Natural killer cell treated with Interleukin-12 subunit alpha and Interleukin-12 subunit beta and Interleukin-15 and Interleukin-18, amount 100 ng/mL, for 72 hours (primary cell): ENCODE measurements at places on chromosomes 11 and 22. TPM values are rescaled to one million over a fixed set of nuclear protein-coding genes. Genes with fewer than 3 reads are reported as not detected.

DNA sequence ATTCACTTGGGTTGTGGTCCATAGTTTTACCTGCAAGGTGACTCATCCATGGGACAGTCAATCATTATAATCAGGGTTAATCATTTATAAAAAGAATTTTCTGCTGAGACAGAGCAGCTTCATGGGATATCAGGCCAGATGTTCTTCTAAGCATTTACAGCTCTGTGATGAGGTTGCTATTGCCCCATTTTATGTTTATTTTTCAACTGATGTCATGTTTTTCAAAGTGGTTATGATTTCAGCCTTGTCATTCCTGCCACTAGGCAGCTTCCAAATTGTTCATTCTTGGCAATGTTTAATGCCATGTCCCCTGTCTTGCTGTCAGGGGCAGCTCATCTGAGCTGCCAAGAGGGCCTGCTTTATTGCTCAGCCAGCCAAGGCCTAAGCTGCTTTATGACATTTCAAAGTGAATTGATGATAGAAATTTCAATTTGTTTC lies 35.9 kb upstream of the ZBED5 start:
- DNase-seq = no peak

GGTLC2 gene
- not detected for total RNA-seq

TPBGL gene
- total RNA-seq = 0.43 TPM

DTX4 gene
- total RNA-seq = 0.17 TPM

DNA sequence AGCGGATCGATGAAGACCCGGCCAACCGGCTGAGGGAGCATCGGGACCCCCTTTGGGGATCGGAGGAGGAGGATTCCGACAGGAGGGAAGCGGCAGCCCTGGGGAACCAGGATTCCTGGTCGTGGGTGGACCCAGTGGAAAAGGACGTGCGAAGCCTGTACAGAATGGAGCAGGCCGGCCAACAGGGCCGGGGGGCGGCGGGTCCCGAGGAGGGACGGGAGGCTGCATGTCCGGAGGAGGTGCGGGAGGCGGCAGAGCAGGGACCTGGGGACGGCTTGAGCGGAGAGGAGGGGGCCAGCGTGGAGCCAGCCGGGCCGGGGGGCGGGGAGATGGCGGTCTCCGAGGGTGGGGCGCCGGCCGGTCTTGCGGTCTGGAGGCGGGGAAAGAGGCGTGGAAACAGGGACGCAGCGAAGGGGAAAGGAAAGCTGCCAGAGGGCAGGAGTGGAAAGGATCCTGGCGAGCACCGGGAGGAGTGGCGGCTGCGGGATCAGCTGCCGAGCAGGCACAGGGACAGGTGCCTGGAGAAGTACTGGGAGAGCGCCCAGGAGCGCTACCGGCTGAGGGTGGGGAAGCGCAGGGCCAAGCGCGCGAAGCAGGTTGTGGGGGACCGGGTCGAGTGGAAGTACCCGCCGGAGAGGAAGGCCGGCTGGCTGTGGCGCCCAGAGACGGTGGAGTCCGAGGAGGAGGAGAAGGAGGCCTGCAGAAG lies at the start of gene ANO5:
Gene ANO5, plus strand, starts transcription at position 444 of the 706 bp plus-strand sequence. CDS start 408 bp downstream, outside the sequence.
- no peak for DNase-seq

DNA sequence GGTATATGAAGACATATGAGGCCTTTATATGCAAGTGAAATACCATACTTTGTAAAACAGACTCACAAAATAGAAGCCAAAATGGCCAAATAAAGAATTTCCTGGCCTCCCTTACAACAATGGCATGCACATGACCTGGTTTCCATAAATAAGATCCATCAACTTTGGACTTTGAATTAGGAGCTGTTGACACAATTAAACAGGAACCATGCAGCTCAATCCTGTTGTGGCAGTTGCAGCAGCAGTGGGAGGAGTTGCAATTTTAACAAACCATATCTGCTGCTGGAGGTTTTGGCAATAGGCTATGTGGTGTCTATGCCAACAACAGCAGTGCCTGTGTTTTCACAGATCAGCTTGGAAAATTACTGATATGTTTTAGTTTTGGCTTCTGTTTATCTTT lies 818.6 kb downstream of the FAM181B start:
- DNase-seq = no peak

DNA sequence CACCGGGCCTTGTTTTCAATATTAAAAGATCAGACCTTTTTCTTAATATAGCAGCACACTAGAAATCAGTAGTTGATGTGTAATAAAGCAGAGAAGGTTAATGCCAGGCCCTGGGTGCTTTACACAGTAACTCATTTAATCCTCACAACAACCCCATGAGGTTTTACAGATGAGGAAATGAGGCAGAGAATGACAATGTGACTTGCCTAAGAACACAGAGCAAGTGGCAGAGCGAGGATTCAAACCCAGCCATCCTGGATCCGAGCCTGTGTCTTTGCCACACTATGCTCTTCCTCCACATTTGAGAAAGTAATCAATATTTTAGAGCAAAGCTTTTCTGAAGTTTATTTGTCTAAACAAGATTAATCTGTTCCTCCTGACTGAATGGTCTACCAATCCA lies 7.2 kb downstream of the JAML start:
- DNase-seq = no peak

PGA5 gene
- not detected for total RNA-seq

SMPD1 gene
- 26.4 TPM for total RNA-seq

PPP1CA gene
- 317 TPM for total RNA-seq

CCDC81 gene
- total RNA-seq = 2.8 TPM

DNA sequence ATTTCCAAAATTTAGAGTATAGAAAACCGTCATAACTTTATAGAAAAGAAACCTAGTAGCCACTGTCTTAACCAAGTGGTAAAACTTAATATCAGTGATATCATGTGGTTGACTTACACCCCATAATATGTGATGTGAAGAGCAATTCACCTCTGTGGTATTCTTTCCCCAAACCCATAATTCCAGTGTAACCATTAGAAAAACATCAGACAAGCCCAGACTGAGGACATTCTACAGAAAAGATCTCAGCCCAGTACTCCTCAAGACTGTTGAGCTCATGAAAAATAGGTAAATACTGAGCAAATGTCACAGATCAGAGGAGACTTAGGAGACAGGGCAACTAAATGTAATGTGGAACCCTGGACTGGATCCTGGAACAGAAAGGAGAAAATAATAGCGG lies 134.6 kb downstream of the PGR start:
- no peak for DNase-seq

GRCh38 chr11:36264011-36264972 lies 24.9 kb downstream of the COMMD9 start:
- DNase-seq = no peak

DNA sequence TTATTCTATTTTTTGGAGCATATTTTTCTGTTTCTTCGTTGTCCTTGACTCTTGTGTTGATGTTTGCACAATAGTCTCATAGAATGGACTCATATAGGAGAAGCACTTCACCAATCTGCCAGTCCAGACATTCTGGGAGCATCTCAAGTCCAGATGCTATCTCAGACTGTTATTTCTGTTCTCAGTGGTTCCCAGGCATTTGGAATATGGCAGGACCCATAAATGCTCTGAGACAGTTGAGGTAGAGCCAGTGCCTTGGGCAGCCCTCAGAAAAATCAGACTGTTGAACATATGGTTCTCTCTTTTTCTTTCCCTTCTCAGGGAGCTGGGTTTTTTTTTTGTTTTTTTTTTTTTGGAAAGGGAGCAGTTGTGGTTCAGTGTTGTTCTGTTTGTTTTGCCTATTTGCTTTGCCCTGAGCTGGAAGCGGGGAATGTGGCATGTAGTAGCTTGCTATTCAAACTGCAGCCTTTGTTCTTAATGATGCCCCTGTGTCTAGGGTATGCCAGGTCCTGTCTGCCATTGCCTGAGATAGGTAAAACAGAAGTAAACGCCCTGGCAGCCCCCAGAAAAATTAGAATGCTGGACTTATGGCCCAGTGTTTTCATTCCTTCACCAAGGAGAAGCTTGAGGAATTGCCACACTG lies 3.7 kb upstream of the MS4A2 start:
- DNase-seq = no peak

DNA sequence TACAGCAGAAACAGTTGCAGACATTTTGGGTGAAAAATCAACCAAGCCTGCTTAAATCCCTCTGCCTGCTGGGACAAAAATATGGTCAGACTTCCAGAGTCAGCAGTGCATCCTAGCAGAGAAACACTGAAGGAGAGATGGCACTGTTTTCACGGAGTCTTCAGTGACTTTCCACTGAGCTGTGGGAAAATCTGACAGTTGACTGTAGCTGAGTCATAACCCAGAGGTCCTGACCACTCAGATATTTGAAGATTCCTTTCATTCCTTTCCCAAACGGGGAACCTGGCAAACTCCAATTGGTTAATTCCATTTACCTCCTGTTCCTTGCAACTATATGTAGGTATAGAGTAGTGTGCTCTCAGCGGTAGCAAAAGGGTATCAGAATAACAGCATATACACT lies 20.9 kb upstream of the UPB1 start:
- DNase-seq = no peak

DNA sequence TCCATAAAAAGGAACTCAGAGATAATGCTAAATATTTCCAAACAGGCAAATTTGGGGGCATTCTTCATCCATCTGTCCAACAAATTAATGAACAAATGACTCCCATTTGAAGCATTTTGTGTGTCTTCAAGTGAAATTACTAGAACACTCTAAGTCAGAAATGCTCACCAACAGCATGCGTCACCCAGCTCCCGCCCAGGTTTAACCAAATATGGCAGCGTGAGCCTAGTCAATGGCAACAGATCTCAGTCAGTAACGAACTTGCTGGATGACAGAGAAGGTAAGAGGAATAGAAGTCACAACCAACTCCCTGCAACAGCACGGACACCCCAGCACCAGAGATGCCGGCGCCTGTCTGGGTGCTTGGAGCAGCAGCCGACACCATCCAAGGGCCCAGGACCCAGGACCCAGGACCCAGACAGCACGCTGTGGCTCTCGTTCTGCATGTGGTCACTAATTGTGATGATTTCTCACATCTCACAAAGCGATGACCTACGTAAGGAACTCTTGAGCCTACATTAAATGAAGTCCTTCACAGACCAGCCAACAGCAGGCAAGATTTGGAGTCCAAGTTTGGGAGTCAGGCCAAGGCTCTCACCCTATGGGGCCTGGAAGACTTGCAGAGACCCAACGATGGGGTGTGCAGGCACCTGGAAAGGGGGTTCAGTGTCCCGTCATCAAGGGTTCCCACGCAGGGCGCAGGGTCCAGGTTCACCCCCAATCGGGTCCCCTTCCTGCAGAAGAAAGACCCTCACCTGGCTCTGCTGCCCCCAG lies 556.9 kb downstream of the BRD1 start:
- no peak for DNase-seq

DNA sequence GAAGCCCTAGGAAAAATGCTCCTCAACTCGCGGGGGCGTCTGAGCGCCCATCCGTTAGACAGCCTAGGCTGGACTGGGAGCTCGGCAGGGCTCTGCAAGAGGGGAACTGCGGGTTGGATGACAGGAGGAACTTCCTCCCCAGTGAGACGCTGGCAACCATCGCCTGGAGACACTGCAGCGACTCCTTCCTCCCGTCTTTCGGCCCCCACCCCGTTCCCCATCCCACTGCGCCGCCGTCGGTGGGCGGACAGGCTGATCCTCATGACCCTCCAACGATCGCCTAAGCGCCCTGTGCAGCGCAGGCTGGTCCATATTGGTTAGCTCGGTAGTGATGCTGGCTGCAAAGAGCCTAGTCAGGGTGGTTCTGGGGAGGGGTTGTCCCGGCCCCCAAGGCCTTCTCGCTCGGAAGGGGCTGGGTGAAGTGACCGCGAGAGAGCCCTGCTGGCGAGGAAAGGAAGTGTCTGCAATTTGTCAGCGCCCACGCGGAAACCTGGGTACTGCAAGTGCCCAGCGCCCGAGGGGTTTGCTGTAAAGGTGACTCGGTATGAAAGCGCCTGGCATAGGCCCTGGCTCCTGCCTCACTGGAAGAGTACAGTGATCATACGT lies 638 bp downstream of the NRGN start:
- DNase-seq = peak; percentile 70

- DNase-seq = no peak
Observed at GRCh38 chr11:45169310-45170072, 23.1 kb downstream of the PRDM11 start.

CXCR5 gene
- total RNA-seq = 3.1 TPM

RAB30 gene
- 5.7 TPM for total RNA-seq

- no peak for DNase-seq
Observed at GRCh38 chr22:20546541-20546950, 39.1 kb downstream of the MED15 start.

DNA sequence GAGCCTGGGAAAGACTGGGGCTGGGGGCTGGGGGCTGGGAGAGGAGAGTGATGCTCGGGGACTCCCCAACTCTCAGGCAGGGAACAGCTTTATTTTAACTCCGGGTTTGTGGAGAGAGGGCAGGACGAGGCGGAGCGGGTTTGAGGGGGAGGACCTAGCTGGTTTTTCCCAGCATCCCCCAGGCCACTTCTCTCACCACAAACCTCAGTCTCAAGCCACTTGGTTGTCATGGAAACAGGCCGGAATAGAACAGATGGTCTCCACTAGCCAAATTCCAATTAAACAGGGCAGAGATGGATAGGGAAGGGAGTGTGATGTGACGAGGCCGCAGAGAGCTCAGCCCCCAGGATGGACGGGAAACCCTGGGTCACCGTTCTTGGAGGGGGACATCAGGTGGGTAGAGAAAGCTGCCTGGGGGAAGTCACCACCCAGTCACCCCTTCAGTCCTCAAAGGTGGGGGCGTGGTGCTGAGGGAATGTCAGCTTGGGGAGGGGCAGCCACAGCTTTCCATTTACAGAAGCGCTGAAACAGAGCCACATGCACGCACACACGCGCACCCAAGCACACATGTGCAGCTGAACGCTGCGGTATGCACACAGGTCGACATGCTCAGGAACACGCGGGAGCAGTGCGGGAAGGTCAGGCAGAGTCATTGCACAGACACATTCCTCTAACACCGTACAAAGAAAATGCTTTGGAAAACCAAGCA lies 19.2 kb downstream of the NECTIN1 start:
- DNase-seq = no peak

GRCh38 chr11:124754710-124755109 lies 2.7 kb upstream of the VSIG2 start:
- DNase-seq = no peak

DNA sequence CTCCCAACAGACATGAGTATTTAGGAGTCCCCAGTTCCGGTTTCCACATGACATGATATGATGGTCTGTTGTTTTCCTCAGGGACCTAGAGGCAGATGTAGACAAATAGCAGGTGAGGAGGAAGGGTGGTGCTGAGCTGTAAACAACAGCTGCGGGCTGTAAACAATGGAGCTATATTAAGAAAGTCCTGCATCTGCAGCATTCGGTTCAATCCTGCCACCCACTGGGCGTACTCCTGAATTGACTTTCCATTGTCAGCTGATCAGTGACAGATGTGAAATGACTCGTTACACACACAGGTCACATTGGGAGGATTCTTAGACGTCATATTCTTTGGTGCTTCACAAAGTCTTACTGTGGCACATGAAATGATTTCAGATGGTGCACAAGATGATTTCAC lies 26.8 kb upstream of the RAG1 start:
- DNase-seq = no peak

DNA sequence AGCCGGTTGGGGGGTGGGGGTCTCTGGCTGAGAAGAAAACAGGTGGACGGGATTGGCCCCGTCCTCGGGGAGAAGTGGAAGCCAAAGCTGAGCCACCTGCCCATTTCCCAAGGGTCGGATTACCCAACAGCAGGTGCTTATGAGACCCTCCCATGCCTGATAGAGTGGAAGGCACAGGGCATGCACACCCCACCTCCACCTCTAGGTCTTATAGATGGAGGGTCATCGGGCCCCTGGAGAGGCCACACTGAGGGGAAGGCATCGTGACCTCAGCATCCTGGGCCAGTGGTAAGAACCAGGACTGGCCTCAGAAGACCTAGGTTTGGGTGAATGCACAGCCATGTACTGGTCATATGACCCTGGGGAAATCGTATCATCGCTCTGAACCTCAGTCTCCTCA lies 85.9 kb downstream of the BUD13 start:
- DNase-seq = no peak

FAT3 gene
- not detected for total RNA-seq

- no peak for DNase-seq
Observed at GRCh38 chr11:90867416-90867815, 644.6 kb upstream of the CHORDC1 start.
